Stimulated activated CD8-positive, alpha-beta memory T cell treated with anti-CD3 and anti-CD28 coated beads, Interleukin-4, amount 100 ng/mL, for 1 hour (primary cell): ENCODE measurements at places on chromosomes 7 and 10.

DNA sequence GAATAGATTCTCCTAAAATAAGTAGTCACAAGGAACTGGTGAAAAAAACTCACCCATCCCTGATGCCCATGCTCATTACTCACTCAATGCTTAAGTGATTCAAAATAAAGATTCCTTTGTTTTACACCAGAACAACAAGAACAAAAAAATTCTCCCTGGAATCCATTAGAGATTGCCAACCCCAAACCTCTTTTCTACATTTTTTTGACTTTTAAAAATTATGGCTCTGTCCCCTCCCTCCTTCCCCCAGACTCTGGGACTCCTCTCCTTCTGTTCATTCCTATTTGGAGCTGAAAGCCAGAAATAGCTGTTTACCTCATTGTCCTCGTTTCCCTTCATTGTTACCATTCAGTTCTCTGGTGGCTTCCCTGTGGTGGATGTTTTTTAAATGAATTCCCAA lies 63.2 kb upstream of the FHIP2A start:
- no peak for DNase-seq

DNA sequence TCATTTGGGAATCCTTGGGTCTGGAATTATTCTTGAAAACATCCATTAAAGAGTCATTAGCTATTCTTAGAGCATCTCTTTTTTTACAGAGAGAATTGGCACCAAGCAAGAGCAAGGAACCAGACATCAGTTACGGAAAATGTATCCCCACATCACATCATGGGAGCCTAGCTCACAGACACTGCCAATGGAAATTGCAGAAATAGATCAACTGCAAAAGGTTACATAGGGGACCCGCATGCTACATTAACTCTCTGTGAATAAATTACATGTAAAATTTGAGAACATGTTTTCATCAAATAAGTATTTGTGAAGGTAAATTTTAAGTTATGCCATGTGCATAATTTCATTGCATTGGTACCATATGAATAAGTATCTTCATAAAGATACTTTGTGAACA lies 224.8 kb downstream of the ZNF248 start:
- DNase-seq: no peak

GRCh38 chr10:33237736-33238624 lies 96.5 kb downstream of the NRP1 start:
- DNase-seq: no peak

DNA sequence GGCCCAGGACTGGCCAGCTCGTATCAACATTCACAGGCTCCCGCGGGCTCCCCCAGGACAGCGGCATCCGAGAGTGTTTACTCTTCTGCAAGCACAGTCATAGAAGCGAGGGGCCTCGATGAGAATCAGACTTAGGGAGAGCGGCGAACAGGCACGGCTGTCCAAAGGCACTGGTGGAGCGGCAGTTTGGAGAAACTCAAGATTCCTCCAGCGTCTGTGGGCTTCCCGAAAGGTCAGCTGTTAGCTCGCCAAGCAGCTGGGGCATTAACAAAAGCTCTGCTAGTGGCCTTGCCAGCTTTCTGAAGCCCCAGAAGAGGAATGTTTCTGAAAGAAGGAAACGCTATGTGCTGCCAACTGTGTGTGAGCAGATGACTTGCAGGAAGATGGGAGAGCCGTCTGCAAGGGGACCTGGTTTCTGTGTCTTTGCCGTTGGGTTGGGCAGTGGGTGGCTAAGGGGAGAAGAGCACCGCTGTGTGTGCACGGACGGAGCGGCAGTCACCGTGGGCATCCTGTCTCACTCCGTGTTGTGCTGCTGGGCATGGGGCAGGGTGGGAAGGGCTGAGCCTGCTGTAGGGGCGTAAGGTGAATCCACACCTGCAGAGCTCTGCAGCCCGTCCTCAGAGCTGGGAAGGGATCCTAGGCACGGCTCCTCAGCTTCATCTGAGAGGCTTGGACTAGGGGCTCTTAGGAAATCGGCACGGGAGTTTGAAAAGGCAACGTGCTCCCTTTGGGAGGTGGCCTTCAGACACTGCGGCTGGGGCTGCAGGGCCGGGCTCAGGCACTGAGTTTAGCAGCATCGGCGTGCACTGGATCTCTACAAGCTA lies 42.1 kb downstream of the AMZ1 start:
- DNase-seq: no peak

DNA sequence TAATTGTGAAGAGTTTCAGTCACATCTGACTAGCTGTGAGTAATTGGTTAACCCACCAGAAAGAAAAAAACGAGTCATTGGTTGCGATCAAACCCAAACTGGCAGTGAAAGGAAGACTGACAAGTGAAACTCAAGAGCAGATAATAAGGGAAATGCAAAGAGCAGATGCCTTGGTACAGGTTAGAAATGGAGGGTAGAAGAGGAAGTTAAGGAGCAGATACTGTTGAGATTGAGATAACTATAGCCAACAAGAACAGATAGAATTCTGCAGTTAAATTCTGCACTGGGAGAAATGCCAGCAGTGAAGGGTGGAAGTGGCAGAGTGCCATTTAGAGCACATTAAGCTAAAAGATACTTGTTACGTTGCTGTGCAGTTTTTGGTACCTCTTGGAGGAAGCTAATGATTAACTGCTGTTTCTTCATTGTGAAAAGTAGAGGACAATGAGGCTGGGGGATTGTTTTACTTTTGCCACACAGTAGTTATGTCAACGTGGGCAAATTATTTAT lies 65.8 kb downstream of the CDK13 start:
- no peak for DNase-seq

GRCh38 chr7:26307226-26307625 lies 15.6 kb downstream of the SNX10 start:
- no peak for DNase-seq

- DNase-seq: no peak
These were observed 107.3 kb upstream of the GLI3 start for GRCh38 chr7:42344198-42344755.

DNA sequence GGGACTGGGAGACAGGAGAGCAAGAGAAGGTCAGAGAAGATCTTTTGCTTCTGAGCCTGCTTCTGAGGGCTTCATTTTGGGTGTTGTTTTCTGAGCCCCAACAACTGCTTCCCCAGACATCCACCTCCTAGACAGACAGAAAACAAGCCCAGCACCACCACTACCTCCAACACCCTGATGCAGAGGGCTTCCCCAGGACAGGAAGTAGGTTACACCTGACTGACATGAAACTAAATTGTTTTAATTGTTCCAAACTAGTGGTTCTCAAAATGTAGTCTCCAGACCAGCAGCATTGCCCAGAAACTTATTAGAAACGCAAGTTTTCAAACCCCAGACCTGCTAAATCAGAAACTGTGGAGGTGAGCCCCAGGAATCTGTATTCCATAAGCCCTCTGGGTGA lies 163.6 kb upstream of the KMT2E start:
- no peak for DNase-seq

DNA sequence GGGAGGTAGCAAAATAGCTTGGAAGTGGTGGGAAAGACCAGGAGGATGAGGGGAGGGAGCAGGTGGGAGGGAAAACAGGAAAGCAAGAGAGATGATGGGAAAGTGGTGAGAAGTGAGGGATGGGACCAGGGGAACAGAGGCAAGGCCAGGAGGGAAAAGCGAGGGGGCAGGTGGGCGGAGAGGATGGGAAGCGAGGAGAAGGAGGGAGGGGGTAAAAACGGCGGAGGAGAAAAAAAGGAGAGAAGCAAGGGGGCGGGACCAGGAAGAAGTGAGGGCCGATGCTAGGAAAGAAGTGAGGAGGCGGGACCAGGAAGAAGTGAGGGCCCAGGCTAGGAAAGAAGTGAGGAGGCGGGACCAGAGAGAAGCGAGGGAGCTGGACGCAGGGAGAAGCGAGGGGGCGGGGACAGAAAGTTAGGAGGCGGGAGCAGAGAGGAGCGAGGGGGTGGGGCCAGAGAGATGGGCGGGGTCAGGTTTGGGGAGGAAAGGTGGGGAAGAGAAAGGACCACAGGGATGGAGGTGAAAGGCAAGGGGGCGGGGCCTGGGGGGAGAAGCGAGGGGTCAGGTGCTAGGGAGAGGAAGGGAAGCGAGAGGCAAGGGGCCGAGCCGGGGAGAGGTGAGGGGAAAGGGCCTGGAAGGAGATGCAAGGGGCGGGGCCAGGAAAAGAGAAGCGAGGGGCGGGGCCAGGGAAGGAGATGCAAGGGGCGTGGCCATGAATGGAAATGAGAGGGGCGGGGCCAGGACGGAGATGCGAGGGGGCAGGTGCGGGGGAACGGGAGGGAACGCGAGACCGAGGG lies 984 bp downstream of the SMURF1 start:
- peak; percentile 66 for DNase-seq

- DNase-seq: no peak
These were observed 375.8 kb upstream of the VSTM2A start for GRCh38 chr7:54166419-54166818.

DNA sequence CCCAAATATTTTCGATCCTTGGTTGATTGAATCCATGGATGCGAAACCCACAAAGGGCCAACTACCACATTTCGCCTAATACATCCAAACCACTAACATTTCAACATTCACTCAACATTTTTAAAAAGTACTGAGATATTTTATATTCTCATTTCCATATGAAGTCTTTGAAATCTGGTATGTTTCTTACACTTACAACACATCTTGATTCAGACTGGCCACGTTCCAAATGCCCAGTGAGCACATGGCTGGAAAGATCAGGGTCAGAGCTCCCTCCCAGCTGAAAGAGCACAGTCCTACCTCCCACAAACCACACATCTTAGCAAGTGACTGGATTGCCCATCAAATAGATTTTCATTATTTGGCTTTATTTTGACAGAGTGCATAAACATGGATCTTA lies 18.9 kb downstream of the NCAPG2 start:
- no peak for DNase-seq

DNA sequence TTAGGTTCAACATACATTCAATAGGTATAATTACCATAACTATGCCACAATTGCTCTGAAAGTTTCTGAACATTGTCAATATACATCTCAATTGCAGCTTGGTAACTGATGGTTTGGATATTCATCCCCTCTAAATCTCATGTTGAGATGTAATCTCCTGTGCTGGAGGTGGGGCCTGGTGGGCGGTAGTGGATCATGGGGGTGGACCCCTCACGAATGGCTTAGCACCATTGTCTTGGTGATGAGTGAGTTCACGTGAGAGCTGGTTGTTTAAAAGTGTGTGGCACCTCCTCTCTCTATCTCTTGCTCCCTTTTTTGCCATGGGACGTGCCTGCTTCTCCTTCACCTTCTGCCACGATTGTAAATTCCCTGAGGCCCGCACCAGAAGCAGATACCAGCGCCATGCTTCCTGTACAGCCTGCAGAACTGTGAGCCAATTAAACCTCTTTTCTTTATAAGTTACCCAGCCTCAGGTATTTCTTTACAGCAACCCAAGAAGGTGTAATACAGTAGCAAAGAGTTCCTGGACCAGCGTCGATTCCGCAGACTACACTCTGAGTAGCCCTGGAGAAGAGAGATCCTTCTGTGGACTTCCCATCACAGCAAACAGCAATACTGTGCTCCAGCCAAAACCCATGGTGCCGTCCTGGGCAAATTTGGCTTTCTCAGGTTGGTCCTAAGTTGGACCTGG lies 83.8 kb upstream of the GRB10 start:
- DNase-seq: no peak

DNA sequence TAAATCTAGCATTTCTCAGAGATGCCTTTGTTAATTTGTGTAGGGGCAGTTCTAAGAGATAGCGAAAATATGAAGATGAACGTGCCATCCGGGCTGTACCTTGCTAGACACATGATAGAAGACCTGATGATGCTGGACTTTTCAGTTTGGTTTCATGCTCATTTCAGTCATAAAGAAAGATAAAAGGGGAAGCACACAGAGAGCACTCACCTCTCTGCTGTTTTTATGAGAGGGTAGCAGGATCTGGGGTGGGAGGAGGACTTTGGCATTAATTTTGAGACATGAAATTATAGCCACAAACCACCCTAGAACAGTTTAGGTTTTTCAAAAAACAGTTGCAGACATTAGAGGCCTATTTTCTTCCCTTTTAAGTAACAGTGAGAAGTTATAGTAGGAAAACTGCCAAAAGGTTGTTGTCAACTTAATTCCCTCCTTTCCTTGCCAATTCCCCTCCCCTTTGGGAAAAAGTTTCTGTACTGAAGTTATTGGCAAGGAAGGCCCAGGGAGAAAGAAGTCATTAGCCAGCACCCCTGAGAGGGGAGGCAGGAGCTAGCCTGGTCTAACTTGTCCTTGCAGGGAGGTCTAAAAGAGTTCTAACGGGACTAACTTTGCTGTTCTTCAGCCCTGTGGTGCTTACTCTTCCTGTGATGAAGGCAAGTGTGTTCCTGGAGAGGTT lies 2.6 kb downstream of the ST7 start:
- no peak for DNase-seq

GRCh38 chr7:2670720-2671391 lies 17.1 kb upstream of the AMZ1 start:
- peak; percentile 41 for DNase-seq

DNA sequence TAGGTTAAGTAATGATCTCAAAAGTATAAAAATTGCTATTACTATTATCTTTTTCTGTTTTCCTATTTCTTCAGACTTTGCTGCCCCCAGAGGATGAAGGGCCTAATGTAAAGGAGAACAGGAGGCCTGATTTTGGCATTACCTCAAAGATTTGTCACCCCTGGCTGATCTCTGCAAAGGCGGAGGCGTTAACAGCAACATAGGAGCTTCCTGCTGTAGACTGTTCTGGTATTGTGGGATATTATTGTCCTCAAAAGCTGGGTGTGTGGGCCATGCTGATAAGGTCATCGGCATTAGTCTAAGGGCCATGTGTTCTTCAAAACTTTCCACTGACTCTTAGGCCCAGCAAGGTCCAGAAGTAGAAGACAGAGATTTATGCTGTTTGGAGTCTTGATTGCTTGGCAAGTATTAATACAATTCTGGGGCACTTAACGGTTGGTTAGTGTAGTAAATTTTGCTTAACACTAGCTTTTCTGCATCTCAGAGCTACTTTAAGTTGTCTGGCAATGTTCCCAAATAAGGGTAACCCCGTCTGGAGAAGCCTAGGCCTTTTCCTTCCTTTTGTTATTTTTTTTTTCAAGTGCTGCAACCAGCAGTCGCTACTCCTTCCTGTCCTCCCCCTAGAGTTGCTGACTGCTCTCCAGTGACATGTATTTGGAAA lies 14.0 kb upstream of the ENTPD1 start:
- DNase-seq: no peak

DNA sequence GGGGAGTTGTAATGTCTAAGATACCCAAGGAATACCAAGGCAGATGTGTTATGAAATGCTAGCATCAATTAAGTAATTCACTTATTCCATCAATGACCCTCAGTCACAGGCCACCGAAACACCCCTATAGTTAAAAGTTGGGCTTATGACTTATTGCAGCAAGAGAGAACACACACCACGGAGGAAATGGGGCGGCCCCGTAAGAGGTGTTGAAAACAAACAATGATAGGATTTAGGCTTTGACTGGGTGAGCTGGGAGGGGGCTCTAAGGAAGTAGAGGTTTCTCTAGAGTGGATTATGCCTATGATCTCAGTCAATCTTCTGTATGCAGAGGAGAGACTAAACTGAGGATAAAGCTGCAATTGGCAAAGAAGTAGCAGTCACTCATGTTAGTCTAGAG lies 45.4 kb upstream of the PRKCQ start:
- no peak for DNase-seq

GRCh38 chr10:23448802-23449570 lies 10.1 kb downstream of the OTUD1 start:
- DNase-seq: no peak

GRCh38 chr10:131625041-131625440 lies 275.8 kb upstream of the PPP2R2D start:
- no peak for DNase-seq
